Activated T-helper 1 cell treated with anti-CD3 and anti-CD28 coated beads, Interleukin-12 subunit alpha, Interleukin-12 subunit beta, Interleukin-2, Interleukin-4 antibody, amounts not matched to agents 30 ng/mL and 10 ng/mL and 1 ng/mL, durations not matched to agents 14 hours and 24 hours and 36 hours (primary cell): ENCODE measurements at places on chromosomes 3 and 15. TPM values are rescaled to one million over a fixed set of nuclear protein-coding genes. Genes with fewer than 3 reads are reported as not detected.

DNA sequence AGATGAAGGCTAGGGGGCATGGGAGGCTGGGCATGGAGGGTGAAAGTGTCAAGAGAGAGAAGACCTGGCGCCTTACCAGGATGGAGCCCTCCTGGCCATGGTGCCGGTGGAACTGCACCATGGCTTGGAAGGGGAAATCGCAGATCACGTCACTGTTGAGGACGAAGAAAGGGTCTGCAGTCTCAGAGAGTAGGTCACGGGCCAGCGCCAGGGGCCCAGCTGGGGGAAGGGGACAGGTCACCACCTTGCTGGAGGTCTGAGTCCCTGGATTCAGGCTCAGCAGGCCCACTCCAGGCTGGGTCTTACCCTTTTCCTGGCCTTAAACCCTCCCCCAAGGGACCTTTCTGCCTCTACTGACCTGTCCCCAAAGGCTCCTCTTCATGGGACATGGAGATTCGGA is 855 bp downstream of the GMPPB start:
- peak overlapping the region; percentile 95 for H3K4me3 ChIP-seq
- peaks cover 40% of the 10 kb centered on the region for H3K4me1 ChIP-seq
- H3K27me3 ChIP-seq: no peaks in the 10 kb centered on the region
- H3K27ac ChIP-seq: peak overlapping the region; percentile 95
- no peak for DNase-seq

The HRG gene
- total RNA-seq: not detected in 2 replicates

The NT5DC2 gene
- 60.8 and 61.7 TPM in 2 replicates for total RNA-seq

- no peak for DNase-seq
- H3K4me1 ChIP-seq: no peaks in the 10 kb centered on the region
- no peaks in the 10 kb centered on the region for H3K36me3 ChIP-seq
- H3K27ac ChIP-seq: no peak overlapping the region
- H3K27me3 ChIP-seq: peaks cover 2% of the 10 kb centered on the region
- H3K4me3 ChIP-seq: no peak overlapping the region
Measured at GRCh38 chr15:71549697-71550096, 260.7 kb upstream of the NR2E3 start.

DNA sequence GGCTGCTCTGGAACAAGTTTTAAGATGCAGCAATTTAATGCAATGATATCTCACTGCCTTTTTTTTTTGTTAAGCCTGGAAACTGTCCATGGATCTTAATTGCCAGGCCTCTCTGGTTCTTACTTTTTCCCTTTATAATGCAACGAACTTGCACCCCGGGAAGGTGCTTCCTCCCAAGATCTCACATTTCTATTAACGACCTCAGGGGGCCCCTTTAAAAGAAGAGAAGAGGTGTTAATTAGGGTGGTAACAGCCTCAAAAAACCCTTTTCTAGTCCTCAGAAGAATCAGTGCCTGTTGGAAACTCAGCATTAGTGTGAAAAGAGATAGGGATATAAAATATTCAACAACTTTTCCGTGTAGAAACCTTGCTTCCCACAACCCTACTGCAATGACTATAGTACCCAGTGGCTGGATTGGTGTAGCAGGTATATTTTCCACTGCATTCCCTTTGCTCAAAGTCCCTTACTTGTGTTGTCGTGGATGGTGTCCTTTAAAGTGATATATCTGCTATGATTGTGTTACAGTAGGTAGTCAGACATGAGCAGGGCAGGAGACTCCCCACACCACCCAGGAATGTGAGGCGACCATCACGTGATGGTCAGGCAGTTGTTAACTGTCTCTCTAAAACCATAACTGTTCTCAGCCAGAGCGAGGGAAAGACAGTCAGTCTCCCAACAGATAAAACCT is 121.8 kb downstream of the CTNNB1 start:
- peaks cover 4% of the 10 kb centered on the region for H3K27me3 ChIP-seq
- H3K36me3 ChIP-seq: no peaks in the 10 kb centered on the region
- no peaks in the 10 kb centered on the region for H3K4me1 ChIP-seq
- no peak for DNase-seq

The TGFBR2 gene
- total RNA-seq: 58.2 and 59.6 TPM in 2 replicates

DNA sequence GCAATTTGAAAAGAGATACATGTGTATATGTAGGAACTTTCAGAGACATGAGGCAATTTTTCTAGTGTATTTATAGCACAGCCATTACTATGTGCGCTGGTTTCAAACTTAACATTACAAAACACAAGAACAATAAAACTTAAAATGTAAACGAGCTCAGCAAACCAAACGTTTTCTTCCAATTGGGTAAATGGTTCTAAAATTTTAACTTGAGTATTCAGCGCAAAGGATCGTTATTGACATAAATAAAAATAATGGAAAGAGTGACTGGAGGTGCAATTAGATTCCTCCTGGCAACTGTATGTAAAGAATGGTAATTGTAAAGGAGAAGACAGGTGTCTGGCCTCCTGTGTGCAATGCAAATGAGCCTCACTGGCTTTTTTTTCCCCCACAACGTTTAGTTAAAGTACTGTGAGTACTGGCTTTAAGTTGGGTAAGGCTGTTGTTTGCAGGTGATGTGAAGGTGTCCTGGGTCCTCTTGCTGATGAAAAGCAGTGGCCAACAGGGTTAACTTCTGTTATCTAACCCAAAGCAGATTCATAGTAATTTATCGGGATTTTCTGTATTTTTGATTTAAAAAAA is 14.1 kb upstream of the GADL1 start:
- no peak for DNase-seq
- no peak overlapping the region for H3K4me3 ChIP-seq
- H3K27me3 ChIP-seq: peaks cover 2% of the 10 kb centered on the region
- H3K4me1 ChIP-seq: no peaks in the 10 kb centered on the region

DNA sequence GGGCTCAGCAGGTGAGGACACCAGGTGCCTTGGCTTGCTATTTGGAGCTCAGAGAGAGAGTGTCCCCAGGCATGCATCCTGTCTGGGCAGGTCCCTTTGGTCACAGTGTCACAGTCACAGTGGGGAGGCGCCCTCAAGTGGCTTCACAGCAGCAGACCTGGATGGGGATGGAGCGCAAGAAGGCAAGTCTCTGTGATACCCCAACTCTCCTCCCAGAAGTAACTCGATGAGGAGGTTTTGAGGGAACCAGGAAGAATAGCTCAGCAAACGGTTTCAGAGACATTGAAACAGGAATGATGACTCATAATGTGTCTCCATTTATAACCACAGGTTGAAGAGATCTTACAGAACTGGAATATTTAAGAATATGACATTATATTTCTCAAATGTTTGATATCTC is 66.5 kb upstream of the SH3GL3 start:
- no peaks in the 10 kb centered on the region for H3K36me3 ChIP-seq
- peak; percentile 19 for DNase-seq
- peaks cover 8% of the 10 kb centered on the region for H3K4me1 ChIP-seq
- no peak overlapping the region for H3K4me3 ChIP-seq
- H3K27ac ChIP-seq: no peak overlapping the region

GRCh38 chr3:194054961-194055360 is 81.0 kb upstream of the HES1 start:
- no peak for DNase-seq
- H3K36me3 ChIP-seq: peaks cover 7% of the 10 kb centered on the region
- peaks cover 12% of the 10 kb centered on the region for H3K4me1 ChIP-seq
- H3K4me3 ChIP-seq: no peak overlapping the region
- H3K27me3 ChIP-seq: peaks cover 4% of the 10 kb centered on the region
- H3K27ac ChIP-seq: no peak overlapping the region

GRCh38 chr3:16893618-16894200 is 9.0 kb downstream of the PLCL2 start:
- no peak overlapping the region for H3K4me3 ChIP-seq
- no peak for DNase-seq

DNA sequence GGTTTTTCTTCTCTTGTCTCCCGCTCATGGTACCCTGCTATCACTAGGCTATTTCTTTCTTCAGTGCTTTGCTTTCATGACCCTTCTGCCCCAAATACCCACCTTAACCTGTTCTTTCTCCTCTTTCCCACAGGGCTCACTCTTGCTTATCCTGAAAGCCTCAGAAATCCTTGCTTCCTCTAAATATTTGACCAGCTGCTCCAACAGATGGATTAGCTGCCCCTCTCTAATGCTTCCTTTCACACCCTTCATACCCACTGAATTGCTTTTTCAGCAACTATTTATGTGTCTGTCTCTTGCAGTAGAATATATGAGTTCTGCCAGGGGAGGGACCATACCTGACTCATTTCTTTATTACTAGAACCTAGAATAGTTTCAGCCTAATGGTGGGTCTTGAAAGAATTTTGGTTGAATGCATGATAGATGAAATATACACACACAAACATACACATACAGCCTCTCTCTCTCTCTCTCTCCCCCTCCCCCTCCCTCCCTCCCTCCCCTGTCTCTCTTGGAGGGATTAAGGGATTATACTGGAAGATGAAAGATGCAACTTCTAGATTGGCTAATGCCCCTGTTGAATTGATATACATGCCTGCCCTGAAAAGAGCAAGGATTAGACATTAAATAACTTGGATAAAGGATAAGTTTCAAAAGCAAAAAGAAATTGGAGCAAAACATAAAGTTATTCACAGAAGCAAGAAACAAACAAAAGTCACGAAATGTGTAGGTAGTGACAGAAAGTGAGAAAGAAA is 95.0 kb upstream of the GADL1 start:
- peaks cover 17% of the 10 kb centered on the region for H3K27me3 ChIP-seq
- H3K4me1 ChIP-seq: peaks cover 5% of the 10 kb centered on the region
- H3K36me3 ChIP-seq: no peaks in the 10 kb centered on the region
- no peak for DNase-seq
- H3K4me3 ChIP-seq: no peak overlapping the region

The WNT5A gene
- not detected in 2 replicates for total RNA-seq

DNA sequence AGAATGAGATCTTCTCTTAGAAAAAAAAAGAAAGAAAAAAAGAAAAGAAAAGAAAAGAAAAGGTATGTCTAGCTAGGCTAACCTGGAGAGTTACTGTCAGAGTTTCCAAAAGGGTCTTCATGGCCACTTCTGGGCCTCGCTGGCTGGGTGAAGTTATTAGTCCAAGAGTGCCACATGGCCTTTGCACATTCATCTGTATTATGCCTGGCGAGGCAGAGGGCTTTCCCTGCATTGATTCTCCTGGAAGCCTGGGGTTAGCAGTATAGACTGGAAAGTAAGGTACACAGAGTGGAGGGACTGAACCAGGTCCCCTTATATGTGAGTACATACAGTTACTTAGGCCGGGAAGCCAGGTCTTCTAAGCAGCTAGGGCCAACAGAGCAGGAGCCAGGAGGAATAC is 54.8 kb upstream of the CGNL1 start:
- peaks cover 3% of the 10 kb centered on the region for H3K27me3 ChIP-seq
- no peaks in the 10 kb centered on the region for H3K4me1 ChIP-seq
- H3K27ac ChIP-seq: no peak overlapping the region

The GYG1 gene
- 33.6 and 34.1 TPM in 2 replicates for total RNA-seq
